ENCODE measurements at places on chromosomes 3 and 15. TPM values are rescaled to one million over a fixed set of nuclear protein-coding genes. Genes with fewer than 3 reads are reported as not detected.

The CPLX3 gene
- total RNA-seq: not detected

- no peak for DNase-seq
- H3K27me3 ChIP-seq: no peaks in the 10 kb centered on the region
- H3K4me3 ChIP-seq: no peak overlapping the region
- H3K4me1 ChIP-seq: no peaks in the 10 kb centered on the region
These were observed 32.4 kb upstream of the SAMMSON start for GRCh38 chr3:69967156-69967555.

DNA sequence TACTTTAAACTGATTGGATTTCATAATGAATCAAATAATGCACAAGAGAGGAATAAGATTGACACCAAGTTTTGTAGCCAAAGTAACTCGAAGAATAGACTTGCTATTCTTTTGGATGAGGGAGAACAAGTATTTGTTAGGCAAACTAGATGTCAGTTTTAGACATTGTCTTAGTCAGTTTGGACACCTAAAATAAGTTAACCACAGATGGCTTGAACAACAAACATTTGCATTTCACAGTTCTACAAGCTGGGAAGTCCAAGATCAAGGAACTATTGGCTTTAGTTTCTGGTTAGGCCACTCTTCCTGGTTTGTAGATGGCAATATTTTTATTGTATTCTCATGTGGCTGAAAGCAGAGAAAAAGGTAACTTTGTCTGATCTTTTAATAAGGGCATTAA is 61.3 kb upstream of the OSTN start:
- no peak overlapping the region for H3K27ac ChIP-seq
- peaks cover 1% of the 10 kb centered on the region for H3K36me3 ChIP-seq
- no peaks in the 10 kb centered on the region for H3K27me3 ChIP-seq
- DNase-seq: no peak

- H3K27ac ChIP-seq: no peak overlapping the region
- no peaks in the 10 kb centered on the region for H3K36me3 ChIP-seq
- no peak overlapping the region for H3K4me3 ChIP-seq
- H3K4me1 ChIP-seq: peaks cover 7% of the 10 kb centered on the region
- no peak for DNase-seq
These were observed 103.0 kb downstream of the SUCNR1 start for GRCh38 chr3:151976211-151977050.

- H3K27ac ChIP-seq: no peak overlapping the region
- H3K4me1 ChIP-seq: peaks cover 1% of the 10 kb centered on the region
- H3K27me3 ChIP-seq: peaks cover 4% of the 10 kb centered on the region
- no peak for DNase-seq
These were observed 248.3 kb upstream of the CCDC54 start for GRCh38 chr3:107128946-107129345.
